ENCODE measurements at places on chromosomes 13 and 19.

GRCh38 chr19:36665832-36666231 is 805 bp downstream of the ZNF461 start:
- no peak for DNase-seq

DNA sequence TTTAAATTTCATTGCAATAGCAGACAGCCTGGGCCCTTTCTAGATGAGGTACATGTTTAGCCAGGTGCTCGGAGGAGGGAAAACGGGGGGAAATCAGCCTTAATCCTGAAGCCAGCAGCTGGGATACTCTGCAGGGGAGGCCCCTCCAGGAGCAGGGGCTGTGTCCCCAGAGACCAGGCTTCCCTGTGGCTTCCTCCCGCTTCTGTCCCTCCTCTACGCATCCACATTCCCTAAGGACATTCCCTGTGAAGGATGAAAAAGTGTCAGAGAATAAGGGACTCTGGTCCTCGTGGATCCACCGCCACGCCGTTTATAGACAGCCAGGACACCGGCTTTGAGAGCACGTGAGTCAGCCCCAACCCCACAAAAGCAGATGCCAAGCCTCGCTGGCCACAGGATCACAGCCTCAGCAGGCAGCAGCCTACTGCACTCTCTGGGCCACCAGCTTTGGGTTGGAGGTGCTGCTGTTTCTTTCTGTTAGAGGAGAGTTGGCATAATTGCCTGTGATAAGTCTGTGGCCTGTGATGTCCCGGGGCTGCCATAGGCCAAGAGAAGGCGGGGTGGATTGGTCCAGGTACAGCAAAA is 36.7 kb upstream of the RANBP3 start:
- no peak for DNase-seq

DNA sequence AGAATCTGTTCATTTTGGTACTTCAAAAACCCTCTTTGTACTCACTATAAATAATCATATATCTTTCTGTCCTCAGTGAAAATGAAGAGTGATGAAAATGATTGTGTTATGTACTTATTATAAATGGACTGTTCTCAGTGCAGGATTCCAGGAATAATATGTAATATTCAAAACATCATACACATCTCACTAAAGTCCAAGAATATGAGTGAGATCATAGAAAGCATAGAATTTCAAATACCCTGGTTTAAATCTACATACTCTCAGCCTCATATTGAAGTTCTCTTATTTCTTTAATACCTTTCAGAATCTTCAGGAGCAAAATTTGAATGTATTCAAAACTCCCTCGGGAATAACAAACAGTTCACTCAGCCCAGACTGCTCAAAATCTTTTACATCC is 868.0 kb downstream of the SLITRK6 start:
- no peak for DNase-seq

- peak; percentile 40 for DNase-seq
Measured at GRCh38 chr13:98575009-98575903, 1.7 kb downstream of the STK24 start.

DNA sequence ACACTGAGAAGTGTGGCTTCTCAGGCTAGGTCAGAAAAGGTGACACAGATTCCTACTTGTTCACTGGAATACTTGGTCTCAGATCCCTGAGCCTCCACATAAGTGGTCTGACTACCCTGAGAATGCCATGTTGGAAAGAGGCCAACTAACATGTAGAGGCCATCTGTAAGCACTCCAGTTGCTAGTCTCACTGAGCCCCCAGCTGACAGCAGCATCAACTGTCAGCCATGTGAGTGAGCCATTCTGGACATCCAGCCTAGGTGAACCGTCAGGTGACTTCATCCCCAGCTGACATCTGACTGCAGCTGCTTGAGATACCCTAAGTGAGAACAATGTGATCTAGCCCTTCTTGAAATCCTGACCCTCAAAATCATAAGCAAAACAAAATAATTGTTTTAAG is 18.1 kb upstream of the ARL11 start:
- DNase-seq = no peak

GRCh38 chr19:55389386-55390317 is 3.9 kb downstream of the RPL28 start:
- no peak for DNase-seq

DNA sequence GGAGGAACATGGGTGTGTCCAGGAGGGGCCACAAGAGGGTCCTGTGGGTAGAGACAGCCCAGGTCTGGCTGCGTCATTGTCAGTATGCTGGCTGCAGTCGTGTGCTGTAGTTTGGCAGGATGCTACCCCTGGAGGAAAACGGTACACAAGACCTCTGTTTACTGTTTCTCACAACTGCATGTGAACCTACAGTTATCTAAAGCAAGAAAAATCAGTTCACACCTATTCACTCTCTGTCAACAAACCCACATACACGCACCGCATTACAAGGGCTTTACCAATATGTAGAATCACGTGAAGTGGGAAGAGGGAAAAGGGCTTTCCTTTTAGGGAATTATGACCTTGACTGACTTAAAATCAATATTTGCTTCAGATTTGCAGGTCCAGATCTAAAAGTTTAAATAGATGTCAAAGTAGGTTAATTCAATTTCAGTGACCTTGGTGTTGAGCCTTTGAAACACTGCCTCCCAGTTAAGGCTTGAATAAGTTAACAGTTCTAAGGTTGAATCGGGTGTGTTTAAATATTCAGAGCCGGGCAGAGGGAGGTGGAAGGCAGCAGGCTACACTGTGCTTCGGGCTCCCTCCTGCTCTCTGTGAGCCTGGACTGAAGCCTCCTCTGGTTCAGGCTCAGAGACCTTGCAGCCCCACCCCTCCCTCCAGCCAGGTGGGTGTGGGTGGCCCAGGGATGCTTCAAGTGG is 17.2 kb upstream of the MCF2L start:
- no peak for DNase-seq

GRCh38 chr13:41307884-41308640 is 3.0 kb upstream of the NAA16 start:
- DNase-seq = no peak

- no peak for DNase-seq
Measured at GRCh38 chr13:113302986-113303385, 5.9 kb downstream of the LAMP1 start.

DNA sequence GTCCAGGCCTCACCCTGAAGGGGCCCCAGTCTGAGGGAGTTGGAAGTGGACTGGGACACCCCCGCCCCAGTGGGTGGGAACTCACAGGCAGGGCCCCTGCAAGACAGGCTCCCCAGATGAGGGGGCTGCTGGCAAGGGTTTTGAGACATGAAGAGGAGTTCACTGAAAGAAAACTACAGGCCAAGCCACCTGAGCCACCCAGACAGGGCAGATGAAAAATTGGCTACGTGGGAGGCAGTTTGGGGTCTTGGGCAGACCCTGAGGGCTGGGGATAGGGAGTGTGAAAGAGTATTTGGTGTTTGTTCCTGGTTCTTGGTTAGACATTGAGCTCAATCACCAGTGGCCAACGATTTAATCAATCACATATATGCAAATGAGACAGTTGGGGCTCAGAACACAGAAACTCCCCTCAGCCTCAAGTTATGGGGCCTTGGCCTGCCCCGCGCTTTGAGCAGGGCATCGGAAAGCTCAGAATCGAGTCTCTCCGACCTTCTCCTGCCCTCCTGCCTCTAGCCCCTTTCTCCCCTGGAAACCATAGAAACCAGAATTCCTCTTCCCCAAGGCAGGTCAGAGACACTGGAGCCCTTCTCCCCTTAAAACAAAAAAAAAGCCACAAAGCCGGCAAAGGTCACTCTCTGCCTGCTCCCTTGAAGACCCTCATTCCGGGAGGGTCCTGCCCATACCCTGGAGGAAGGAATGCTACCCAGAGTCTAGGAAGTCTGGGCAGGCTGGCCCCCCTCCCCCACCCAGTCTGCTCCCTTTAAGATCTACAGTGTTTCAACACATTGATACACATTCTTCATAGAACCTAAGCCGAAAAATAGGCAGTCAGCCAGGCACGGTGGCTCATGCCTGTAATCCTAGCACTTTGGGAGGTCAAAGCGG is 1.3 kb upstream of the ISYNA1 start:
- DNase-seq = peak; percentile 60
